ENCODE measurements at places on chromosomes 7 and 10. TPM values are rescaled to one million over a fixed set of nuclear protein-coding genes. Genes with fewer than 3 reads are reported as not detected.

The FUOM gene
- 12.8 TPM for total RNA-seq

The UPF2 gene
- 17.9 TPM for total RNA-seq

The HMX2 gene
- total RNA-seq, result 0.10 TPM

The RRP12 gene
- total RNA-seq, result 69.6 TPM

The PLXNA4 gene
- total RNA-seq, result 1.5 TPM

The ADARB2 gene
- not detected for total RNA-seq

The CYP26C1 gene
- total RNA-seq, result not detected

The EFCAB10 gene
- total RNA-seq, result 3.6 TPM

The AKR1C2 gene
- 3,160 TPM for total RNA-seq

The DNAJC12 gene
- total RNA-seq, result 56.2 TPM

The WEE2 gene
- total RNA-seq, result not detected

The GRID2IP gene
- total RNA-seq, result 0.01 TPM

The DYNC1I1 gene
- total RNA-seq, result 0.27 TPM

The GUSB gene
- 34.3 TPM for total RNA-seq

The TAS2R4 gene
- 0.26 TPM for total RNA-seq

The PRTFDC1 gene
- total RNA-seq, result 16.0 TPM
